Thyroid gland (tissue), 4 donors: ENCODE measurements at places on chromosomes 6 and 20. TPM values are rescaled to one million over a fixed set of nuclear protein-coding genes. Genes with fewer than 3 reads are reported as not detected.

Gene MYL9
- 93.6 TPM for total RNA-seq

GRCh38 chr6:138618168-138618567 lies 118.9 kb upstream of the NHSL1 start:
- no peak overlapping the region for H3K4me3 ChIP-seq
- DNase-seq: no peak
- H3K27ac ChIP-seq: no peak overlapping the region
- H3K4me1 ChIP-seq: peaks cover 10% of the 10 kb centered on the region
- no peaks in the 10 kb centered on the region for H3K36me3 ChIP-seq
- no peaks in the 10 kb centered on the region for H3K27me3 ChIP-seq

DNA sequence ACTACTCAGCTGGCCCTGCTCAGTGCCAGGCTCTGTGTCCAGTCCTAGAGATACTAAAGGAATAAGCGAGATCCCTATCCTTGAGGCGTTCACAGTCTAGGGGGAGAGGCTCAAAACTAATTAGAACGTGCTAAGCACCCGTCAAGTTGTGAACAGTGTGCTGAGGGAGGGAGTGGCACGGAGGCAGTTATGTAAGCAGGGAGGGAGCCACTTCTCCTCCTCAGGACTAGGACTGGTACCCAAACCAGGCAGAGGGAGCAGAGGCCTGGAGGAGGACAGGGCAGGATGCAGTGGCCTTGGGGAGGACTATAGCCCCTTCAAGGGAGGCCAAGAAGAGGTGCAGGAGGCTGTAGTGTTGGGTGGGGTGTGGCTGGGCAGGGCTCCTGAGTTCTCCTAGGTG lies 39.6 kb upstream of the VSTM2L start:
- no peak for DNase-seq
- no peaks in the 10 kb centered on the region for H3K4me1 ChIP-seq
- H3K4me3 ChIP-seq: no peak overlapping the region
- no peaks in the 10 kb centered on the region for H3K27me3 ChIP-seq
- H3K36me3 ChIP-seq: peaks cover 15% of the 10 kb centered on the region

- no peaks in the 10 kb centered on the region for H3K4me1 ChIP-seq
- H3K36me3 ChIP-seq: no peaks in the 10 kb centered on the region
- H3K27ac ChIP-seq: no peak overlapping the region
- H3K4me3 ChIP-seq: no peak overlapping the region
- no peak for DNase-seq
- no peaks in the 10 kb centered on the region for H3K27me3 ChIP-seq
Observed at GRCh38 chr20:3382836-3383235, 24.6 kb downstream of the DNAAF9 start.

DNA sequence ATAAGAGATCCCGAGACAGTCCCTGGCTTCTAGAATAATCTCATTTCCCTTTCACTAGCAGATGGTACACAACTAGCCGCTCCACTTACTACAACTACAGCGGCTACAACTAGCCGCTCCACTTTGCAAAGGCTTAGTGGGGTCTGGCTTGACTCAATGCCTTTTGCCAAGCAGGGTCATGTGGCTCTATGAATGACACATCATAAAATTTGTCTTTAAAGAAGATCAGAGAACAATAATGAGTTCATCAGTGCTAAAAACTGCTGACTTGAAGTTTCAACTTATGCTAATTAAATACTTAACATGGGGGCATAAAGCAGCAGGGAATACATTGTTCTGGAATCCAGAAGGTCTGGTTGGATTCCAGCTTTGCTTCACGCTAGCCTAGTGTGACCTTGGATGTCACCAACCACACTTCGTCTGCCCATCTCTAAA lies 2.0 kb upstream of the MICAL1 start:
- H3K36me3 ChIP-seq: no peaks in the 10 kb centered on the region
- DNase-seq: no peak
- no peaks in the 10 kb centered on the region for H3K27me3 ChIP-seq
- no peak overlapping the region for H3K27ac ChIP-seq
- no peak overlapping the region for H3K4me3 ChIP-seq

DNA sequence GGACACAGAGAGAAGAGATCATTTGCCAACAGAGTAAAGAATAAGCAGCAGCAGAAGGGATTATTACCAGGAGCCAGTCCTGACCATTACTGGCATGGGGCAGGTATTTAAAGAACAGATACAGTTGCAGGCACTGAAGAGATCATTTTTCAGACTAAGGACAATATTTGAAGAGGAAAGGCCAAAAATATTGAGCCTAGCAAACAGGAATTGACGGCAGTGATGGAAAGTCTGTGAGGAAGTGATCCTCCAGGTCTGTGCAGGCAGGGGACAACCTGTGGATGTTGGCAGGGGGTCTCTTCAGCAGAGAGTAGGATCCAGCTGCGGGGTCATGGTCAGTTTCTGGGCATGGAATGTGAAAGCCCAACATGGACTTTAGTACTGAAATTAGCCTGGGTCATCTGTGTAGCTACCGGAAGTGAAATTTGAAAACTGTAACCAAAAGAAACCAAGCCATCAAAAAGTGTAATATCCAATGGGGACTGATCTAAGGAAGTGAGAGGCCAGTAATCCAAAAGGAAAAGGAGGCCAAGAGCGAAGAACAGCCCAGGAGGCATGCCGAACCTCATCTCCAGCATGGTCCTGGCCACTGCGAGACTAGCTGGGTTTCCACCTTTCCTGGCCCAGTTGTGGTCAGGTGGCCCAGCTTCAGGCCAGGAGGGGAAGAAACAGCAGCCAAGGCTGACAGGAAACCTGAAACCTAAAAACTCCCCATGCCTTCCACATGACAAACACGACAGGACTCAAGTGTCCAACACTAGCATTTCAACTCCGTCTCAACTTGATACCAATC lies 115.1 kb upstream of the TNFAIP3 start:
- no peaks in the 10 kb centered on the region for H3K36me3 ChIP-seq
- no peaks in the 10 kb centered on the region for H3K27me3 ChIP-seq
- no peak overlapping the region for H3K4me3 ChIP-seq

GRCh38 chr6:74573613-74574012 lies 632.2 kb downstream of the COL12A1 start:
- no peak overlapping the region for H3K4me3 ChIP-seq
- DNase-seq: no peak
- H3K4me1 ChIP-seq: no peaks in the 10 kb centered on the region
- no peaks in the 10 kb centered on the region for H3K36me3 ChIP-seq

Gene IPCEF1
- total RNA-seq: 34.4 TPM

Gene PRR18
- total RNA-seq: 0.21 TPM

- no peak for DNase-seq
- no peak overlapping the region for H3K27ac ChIP-seq
- H3K36me3 ChIP-seq: no peaks in the 10 kb centered on the region
Observed at GRCh38 chr20:33915726-33916331, 77.9 kb upstream of the RALY start.

DNA sequence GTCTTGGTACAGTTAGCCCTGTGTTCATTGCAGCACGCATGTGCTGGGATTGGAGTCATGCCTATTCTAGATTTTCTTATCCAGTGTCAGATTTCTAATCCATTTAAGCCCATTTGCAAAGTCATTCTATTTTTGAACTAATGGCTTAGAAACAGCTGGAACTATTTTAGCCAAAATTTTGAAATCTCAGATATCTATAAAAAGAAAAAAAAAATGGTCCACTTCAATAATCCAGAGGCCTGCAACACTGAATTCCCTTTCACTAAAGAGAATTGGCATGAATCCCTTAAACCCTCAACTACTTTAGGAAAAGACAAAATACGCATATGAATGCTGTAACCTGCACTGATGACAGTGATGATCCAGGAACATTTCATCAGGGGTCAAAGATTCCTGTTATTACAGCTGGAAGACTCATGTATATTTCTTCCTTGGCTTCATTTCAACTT lies 1.5 kb downstream of the COL21A1 start:
- no peak for DNase-seq
- no peaks in the 10 kb centered on the region for H3K27me3 ChIP-seq
- no peak overlapping the region for H3K4me3 ChIP-seq
- H3K4me1 ChIP-seq: peaks cover 25% of the 10 kb centered on the region
- H3K36me3 ChIP-seq: no peaks in the 10 kb centered on the region

- no peak for DNase-seq
- H3K27me3 ChIP-seq: no peaks in the 10 kb centered on the region
- no peaks in the 10 kb centered on the region for H3K4me1 ChIP-seq
- H3K4me3 ChIP-seq: no peak overlapping the region
- H3K27ac ChIP-seq: no peak overlapping the region
Observed at GRCh38 chr20:44404204-44405181, 49.0 kb downstream of the HNF4A start.

Gene PSMB8
- 46.1 TPM for total RNA-seq

Gene ABHD12
- 212 TPM for total RNA-seq

- H3K27me3 ChIP-seq: no peaks in the 10 kb centered on the region
- no peak for DNase-seq
- no peak overlapping the region for H3K4me3 ChIP-seq
- H3K27ac ChIP-seq: no peak overlapping the region
- H3K36me3 ChIP-seq: no peaks in the 10 kb centered on the region
Observed at GRCh38 chr6:95515975-95516374, 61.4 kb upstream of the MANEA start.

DNA sequence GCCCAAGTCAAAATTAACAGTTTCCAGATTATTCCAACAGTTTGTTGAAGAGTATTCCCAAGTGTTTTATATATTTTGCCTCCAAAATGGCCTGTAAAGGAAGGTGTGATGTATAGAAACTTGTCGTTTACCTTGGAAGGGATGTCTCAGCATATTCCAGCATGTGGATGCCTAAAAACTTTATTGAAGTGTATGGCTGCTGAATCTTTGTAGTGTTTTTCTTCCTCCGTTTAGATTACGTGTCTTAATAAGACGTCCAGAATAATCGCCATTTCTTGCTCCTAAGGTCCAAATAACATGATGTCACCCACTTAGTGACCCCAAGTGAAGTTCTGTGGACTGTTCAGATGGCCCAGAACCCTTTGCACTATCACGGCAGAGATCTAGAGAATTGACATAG lies 18.0 kb upstream of the SF3B5 start:
- no peak for DNase-seq
- no peak overlapping the region for H3K27ac ChIP-seq
- H3K4me1 ChIP-seq: peaks cover 16% of the 10 kb centered on the region
- H3K27me3 ChIP-seq: no peaks in the 10 kb centered on the region
- H3K36me3 ChIP-seq: no peaks in the 10 kb centered on the region

Gene E2F1
- 0.42 TPM for total RNA-seq

DNA sequence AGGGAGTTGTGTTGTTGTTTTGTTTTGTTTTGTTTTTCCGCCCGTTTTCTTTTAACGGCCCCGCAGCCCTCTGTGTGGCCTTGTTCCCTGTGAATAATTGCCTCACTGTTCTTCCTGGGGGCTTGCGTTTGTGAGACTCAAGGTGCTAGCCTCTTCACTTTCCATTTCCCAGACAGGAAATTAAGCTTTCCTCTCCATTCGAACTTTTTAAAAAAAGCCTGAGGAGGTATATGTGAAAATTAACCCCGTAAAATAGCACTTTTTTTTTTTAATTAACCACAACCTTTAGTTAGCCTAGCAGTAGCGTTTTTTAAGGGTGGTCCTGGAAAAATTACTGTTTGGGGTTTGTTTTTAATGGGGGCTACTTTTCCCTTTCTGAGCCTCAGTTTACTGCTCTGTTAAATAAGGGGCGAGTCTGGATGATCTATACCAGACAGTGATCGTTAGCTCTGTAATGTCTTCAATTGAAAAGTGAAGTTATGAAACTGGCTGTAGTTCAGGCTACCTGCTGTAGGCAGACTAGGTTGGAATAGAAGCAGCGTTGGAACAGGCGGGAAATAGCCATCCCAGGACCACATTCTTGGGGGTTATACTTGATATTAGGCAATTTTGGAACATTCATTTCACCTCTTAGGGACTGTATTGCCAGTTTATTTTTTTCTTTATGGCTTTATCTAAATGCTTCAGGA lies 1.7 kb downstream of the STX16 start:
- H3K4me3 ChIP-seq: no peak overlapping the region
- DNase-seq: no peak
- peaks cover 22% of the 10 kb centered on the region for H3K4me1 ChIP-seq
- H3K27me3 ChIP-seq: no peaks in the 10 kb centered on the region

Gene APCDD1L
- not detected for total RNA-seq

GRCh38 chr20:7765221-7765620 lies 175.0 kb downstream of the HAO1 start:
- no peaks in the 10 kb centered on the region for H3K4me1 ChIP-seq
- DNase-seq: no peak
- no peaks in the 10 kb centered on the region for H3K36me3 ChIP-seq
- H3K27ac ChIP-seq: no peak overlapping the region
- no peak overlapping the region for H3K4me3 ChIP-seq
- H3K27me3 ChIP-seq: no peaks in the 10 kb centered on the region

Gene PNISR
- total RNA-seq: 183 TPM

Gene OPN5
- total RNA-seq: not detected

DNA sequence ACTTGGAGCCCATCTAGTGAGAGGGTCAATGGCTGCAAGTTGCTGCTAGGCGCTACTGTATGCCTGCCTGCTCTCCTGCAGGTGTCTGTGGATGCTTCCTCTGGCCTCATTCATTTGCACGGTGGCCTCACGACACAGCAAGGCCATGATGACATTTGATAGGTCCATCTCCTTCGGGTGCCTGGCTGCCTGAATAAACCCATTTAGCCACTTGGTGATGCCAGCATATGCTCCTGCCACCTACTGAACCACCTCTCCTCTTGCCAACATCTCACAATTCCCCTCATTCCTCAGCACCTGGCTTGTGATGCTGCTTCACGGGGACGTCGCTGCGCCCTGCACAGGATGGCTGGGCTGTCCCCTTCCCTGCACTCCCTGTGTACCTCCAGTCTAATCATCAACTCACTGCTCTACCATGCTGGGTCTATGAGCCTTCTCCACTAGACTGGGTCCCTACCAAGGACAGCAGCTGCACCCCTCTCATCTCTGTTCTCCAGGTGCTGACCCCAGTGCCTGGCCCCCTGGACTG lies 51.1 kb downstream of the AGPAT4 start:
- peaks cover 3% of the 10 kb centered on the region for H3K4me1 ChIP-seq
- H3K4me3 ChIP-seq: no peak overlapping the region
- no peak overlapping the region for H3K27ac ChIP-seq
- no peaks in the 10 kb centered on the region for H3K36me3 ChIP-seq
- no peaks in the 10 kb centered on the region for H3K27me3 ChIP-seq

Gene LMBRD1
- 140 TPM for total RNA-seq

- H3K36me3 ChIP-seq: no peaks in the 10 kb centered on the region
- DNase-seq: no peak
- peak overlapping the region; percentile 48 for H3K27ac ChIP-seq
- H3K27me3 ChIP-seq: no peaks in the 10 kb centered on the region
Observed at GRCh38 chr6:42137194-42137753, 5.1 kb downstream of the C6orf132 start.

- H3K27me3 ChIP-seq: no peaks in the 10 kb centered on the region
- no peaks in the 10 kb centered on the region for H3K4me1 ChIP-seq
- no peak for DNase-seq
- no peak overlapping the region for H3K4me3 ChIP-seq
- H3K36me3 ChIP-seq: no peaks in the 10 kb centered on the region
- no peak overlapping the region for H3K27ac ChIP-seq
Observed at GRCh38 chr6:12066297-12066696, 54.2 kb downstream of the HIVEP1 start.

Gene EBF4
- 35.3 TPM for total RNA-seq

DNA sequence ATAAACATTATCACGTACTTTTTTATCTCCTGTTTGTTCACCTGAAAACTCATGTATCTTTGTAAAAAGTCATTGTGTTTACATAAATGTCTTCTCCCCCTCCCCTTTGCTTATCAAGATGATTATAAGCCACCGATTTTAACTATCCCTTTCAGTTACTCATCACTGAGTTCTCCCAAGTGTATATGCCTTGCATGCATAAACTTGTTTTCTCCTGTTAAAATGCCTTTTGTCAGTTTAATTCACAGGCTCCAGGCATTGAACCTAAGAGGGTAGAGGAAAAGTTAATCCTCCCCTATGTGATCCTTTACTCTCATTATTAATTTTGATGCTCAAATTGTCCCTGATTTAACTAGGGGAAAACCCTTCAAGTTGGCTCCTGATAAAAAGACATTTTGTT lies 24.2 kb downstream of the ANKEF1 start:
- H3K27ac ChIP-seq: no peak overlapping the region
- H3K27me3 ChIP-seq: no peaks in the 10 kb centered on the region
- H3K36me3 ChIP-seq: no peaks in the 10 kb centered on the region
- H3K4me3 ChIP-seq: no peak overlapping the region
- DNase-seq: no peak
